ENCODE measurements at places on chromosomes 13 and 19. TPM values are rescaled to one million over a fixed set of nuclear protein-coding genes. Genes with fewer than 3 reads are reported as not detected.

Gene TTC9B
- total RNA-seq = not detected

Gene TSC22D1
- 36.6 TPM for total RNA-seq

Gene KASH5
- not detected for total RNA-seq

Gene MIR17HG
- 9.4 TPM for total RNA-seq

Gene SHISA7
- total RNA-seq = not detected

Gene TTYH1
- total RNA-seq = not detected

Gene MAP4K1
- 0.21 TPM for total RNA-seq

Gene TEKTIP1
- not detected for total RNA-seq

Gene ZNF320
- 7.5 TPM for total RNA-seq

Gene PCDH17
- 3.0 TPM for total RNA-seq

Gene PEX11G
- total RNA-seq = 0.46 TPM

Gene SYNGR4
- total RNA-seq = not detected

Gene ATXN8OS
- not detected for total RNA-seq

Gene LGALS4
- not detected for total RNA-seq

Gene PLK5
- not detected for total RNA-seq

Gene KCNK6
- 7.0 TPM for total RNA-seq

Gene FAM216B
- total RNA-seq = not detected

Gene GRIN3B
- 0.59 TPM for total RNA-seq

Gene DNASE2
- total RNA-seq = 24.6 TPM

Gene CEACAM6
- total RNA-seq = not detected

Gene LCP1
- 0.13 TPM for total RNA-seq

Gene LILRA2
- total RNA-seq = not detected

Gene EDDM13
- 0.46 TPM for total RNA-seq

Gene ANKRD24
- total RNA-seq = 0.07 TPM

Gene CEACAM20
- total RNA-seq = not detected

Gene CEBPA
- total RNA-seq = 0.13 TPM

Gene SHD
- not detected for total RNA-seq

Gene CAPN12
- total RNA-seq = not detected

All from pulmonary artery endothelial cell (primary cell).